Stimulated activated CD4-positive, alpha-beta T cell treated with anti-CD3 and anti-CD28 coated beads, TNF-alpha, amount 100 ng/mL, for 4 hours (primary cell): ENCODE measurements at places on chromosomes 4 and X.

- DNase-seq = no peak
Measured at GRCh38 chr4:105149771-105150170, 3.1 kb downstream of the TET2 start.

DNA sequence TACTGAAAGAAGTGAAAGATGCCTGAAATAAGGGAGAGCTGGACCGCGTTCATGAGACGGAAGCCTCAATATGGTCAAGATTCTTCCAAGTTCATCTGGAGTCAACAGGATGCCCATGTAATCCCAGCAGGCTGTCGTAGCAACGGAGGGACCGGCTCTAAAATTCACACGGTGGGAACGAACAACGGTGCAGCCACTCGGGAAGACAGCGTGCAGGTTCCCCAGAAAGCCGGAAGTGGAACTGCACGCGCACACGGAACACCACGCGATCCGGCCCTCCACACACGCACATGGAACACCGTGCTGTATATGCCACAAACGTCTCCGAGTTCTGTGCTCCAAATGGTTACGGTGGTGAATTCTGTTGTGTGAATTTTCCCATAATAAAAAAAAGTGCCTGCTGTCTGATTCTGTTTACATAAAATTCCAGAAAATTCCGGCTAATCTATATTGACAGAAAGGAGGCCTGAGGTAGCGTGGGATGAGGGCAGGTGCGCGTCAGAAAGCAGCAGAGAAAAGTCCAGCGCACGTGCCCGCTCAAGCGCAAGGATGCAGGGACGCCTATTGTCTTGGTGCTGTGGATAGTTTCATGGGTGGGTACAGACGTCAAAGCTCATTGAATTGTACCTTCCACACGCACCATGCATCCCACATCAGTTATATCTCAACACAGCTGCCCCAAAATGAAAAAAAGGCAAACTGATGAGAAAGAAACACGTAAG, 31.2 kb downstream of the PPP2R3B start:
- no peak for DNase-seq

- no peak for DNase-seq
Measured at GRCh38 chr4:183729430-183730328, 70.6 kb downstream of the TRAPPC11 start.

DNA sequence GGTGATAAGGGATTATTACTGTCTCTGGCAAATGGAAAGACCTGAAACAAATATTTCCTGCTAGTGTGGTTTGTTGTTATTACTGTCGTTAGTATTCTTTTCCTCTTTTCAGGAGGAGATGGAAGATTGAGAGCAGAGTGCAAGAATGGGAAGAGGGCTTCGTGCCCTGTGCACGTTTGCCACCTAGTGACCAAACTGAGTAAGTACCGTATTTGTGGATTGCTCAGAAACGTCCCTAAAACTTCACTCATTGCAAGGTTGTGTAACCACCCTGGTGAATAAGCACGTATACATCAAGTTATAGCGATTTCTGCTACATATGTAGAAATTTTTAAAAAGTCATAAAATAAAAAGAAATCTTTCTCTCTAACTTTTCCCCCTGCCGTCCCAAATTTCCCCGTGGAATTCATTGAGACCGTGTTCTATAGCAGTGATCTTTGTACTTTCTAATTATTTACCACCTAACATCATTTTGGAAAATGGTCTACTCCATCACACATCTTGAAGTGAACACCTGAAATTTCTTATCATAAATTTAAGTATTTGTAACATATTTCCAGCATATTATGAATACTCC, 24.3 kb downstream of the LINC00632 start:
- DNase-seq = no peak

DNA sequence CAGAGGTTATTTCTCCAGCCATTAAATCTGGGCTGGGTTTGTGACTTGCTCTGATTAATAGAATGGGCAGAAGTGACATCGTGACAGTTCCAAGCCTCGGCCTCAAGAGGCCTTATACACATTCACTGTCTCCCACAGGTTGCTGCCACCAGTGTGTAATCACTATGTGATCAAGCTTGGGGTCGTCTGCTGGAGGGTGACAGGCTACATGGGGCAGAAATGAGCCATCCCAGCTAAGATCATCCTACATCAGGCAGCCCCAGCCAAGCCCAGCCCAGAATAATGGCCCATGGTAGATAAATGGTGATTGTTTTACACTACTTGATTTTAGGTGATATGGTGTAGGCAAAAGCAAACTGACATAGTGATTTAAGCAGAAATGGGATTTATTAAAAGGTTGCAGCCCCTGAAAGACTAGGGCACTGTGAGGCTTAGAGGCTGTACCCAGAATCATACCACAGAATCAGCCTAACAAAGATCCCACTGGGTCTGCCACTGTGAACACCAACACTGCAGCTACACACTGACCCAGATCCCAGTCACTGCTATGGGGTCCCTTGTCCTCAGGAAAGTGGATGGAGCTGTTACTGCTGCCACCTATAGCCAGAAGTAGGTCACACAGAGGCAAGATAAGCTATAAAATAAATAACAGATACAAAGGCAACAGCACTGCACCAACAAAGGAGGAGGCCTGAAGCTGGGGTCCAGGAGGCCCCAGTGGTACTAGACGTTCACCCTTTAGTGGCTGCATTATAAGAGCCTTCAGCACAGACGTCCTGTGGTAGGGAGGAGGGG, 159.6 kb upstream of the RBPJ start:
- DNase-seq = no peak

- no peak for DNase-seq
Measured at GRCh38 chrX:11341274-11342201, 48.3 kb downstream of the AMELX start.

DNA sequence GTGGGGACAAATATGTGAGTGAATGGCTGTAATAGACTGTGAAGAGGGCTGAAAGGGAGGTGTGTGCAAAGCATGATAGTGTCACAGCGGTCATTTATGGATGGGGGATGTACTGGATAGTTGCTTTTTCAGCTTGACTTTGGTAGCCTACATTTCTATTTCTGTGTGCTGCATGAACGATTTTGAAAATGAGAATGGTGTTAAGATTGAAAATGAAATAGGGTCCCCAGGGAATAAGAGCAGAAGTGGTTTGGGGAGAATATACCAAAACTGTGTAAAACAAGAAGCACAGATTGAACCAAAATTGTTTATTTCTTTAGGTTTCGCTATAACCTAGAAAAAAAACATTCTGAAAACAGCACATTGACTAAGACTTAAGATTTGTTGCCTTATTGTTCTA, 58.8 kb upstream of the CLNK start:
- no peak for DNase-seq

- DNase-seq = no peak
Measured at GRCh38 chr4:147289181-147289580, 191.7 kb upstream of the EDNRA start.

GRCh38 chr4:113682730-113683537, 78.6 kb downstream of the CAMK2D start:
- peak; percentile 56 for DNase-seq

GRCh38 chrX:47637546-47638195, 7.9 kb upstream of the CFP start:
- no peak for DNase-seq

DNA sequence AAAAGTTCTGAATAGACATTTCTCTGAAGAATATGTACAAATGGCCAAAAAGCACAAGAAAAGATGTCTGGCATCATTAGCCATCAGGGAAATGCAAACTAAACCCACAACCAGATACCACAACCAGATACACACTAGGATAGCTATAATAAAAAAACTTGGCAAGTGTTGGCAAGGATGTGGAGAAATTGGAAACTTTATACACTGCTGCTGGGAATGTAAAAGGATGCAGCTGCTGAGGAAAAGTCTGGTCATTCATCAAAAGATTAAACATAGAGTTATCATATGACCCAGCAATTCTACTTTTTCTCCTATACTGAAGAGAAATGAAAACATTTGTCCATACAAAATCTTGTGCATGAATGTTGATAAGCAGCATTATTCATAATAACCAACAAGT, 92.3 kb downstream of the UCHL1 start:
- no peak for DNase-seq

DNA sequence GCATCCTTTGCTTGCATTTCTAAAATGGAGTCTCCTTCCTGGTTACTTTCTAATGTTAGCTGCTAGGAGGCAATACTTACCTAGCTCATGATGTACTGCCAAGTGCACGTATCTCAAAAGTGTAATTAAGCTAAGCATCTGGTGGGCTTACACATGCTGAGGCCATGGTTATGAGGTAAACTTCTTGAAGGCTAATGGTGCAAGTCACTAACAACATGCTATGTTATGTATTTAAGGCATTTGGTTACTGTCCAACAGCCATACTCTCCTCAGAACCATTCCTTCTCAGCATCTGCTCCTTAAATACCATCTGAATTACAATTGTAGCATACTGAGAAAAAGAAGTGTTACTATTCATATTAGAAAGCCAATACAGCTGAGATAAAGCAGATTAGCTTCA, 318.6 kb upstream of the BMP3 start:
- DNase-seq = no peak

DNA sequence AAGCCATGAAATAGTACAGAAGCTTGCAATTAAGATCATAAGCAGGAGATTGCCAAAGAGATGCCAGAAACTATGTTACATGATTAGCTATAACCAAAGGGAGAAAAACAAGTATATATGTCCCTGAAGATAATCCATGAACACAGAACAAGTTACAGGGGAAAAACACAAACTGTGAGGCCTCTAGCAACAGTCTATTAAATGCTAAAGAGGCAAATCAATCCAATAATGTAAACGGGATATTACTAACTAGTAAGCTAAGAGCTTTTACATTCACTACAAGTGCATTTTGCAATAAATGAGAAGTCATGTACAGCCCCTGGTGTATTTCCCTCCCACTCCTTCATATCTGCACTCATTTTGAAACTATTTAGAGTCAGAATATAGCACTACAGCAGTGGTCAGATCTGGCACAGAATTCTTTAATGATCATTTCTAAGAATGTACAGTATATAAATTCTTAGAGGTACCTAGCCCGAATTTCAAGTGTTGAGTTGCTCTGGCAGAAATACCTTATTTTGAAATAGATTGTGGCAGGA, 449.8 kb upstream of the SMIM31 start:
- DNase-seq = no peak

DNA sequence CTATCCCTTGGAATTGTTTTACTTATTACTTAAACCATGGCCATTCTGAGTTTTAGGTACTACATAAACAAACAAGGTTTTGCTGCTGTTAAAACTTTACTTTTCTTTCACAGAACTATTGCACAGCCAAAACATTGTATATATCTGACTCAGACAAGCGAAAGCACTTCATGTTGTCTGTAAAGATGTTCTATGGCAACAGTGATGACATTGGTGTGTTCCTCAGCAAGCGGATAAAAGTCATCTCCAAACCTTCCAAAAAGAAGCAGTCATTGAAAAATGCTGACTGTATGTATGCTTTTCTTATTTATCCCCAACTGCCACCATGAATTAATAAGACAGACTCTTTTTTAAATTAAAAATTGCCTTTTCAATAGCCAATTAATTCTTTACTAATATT, 69.8 kb downstream of the CCKAR start:
- no peak for DNase-seq
